ENCODE measurements at places on chromosomes 6 and 20.

- no peak for DNase-seq
Observed at GRCh38 chr6:11668455-11668854, 110.1 kb downstream of the ADTRP start.

- no peak for DNase-seq
Observed at GRCh38 chr20:10519361-10520046, 84.4 kb downstream of the SLX4IP start.

DNA sequence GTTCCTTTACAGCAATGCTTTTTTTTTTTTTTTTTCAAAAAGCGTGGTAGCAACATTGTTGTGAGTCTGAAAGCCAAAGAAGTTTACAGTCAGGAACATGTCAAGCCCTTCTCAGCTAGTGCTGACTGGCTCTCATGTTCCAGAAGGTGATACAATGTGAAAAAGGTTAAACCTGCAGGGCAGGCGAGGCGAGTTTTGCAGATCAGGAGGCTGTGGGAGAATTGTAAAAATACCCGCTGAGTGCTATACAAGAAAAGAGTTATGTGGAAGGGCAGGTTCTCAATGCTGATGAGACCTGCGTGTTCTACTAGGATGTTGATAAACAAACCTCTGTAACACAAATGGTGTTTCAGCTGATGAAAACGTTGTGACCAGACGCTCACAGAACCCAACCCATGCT is 30.9 kb upstream of the RPP40 start:
- DNase-seq = no peak

GRCh38 chr6:16836144-16836981 is 75.1 kb upstream of the ATXN1 start:
- DNase-seq = no peak

DNA sequence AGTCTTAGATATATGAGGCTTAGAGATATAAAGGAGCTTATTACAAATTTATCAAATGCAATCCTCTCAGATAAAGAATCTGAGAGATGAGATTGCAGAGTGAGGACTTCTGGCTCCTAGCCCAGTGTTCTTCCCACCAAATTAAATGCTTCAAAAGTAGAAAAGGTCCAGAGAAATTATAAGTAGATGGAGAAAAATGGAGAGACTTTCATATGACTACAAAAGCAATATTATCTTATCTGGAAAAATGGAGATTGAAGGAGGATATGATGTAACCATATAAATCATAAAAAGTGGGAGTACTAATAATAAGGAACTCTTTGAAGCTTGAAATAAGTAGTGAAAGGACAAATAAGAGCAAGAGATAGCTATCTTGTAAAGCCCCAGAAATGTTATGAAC is 2.8 kb downstream of the KCTD20 start:
- DNase-seq = no peak

GRCh38 chr6:8785223-8785622 is 349.9 kb upstream of the SLC35B3 start:
- no peak for DNase-seq

GRCh38 chr6:130995783-130996447 is 67.1 kb downstream of the EPB41L2 start:
- DNase-seq = no peak

GRCh38 chr20:58800134-58800871 is 50.4 kb downstream of the GNAS-AS1 start:
- DNase-seq = no peak

DNA sequence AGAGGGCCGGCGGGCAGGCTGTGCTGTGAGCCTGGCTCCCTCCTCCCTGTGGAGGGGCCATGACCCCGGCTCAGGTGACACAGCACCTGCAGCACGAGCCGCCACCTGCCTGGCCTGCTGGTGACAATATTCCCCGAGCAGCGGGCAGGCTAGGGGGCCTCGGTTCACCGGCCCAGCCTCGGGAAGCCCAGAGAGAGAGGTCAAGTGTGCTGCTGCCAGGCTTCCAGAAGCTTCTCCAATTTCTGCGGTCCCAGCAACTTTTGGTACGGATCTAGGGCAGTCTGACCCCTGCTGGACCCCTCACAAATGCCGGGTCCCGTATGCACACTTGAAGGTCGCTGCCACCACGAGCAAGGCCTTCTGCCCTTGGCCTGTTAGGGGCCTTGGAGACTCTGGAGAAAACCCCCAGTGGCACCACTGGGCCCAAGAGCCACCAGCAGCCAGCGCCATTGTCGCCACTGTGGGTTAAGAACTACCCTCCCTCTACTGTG is 38.6 kb upstream of the NOL4L start:
- no peak for DNase-seq

GRCh38 chr6:107563694-107564588 is 74.0 kb downstream of the SOBP start:
- no peak for DNase-seq

DNA sequence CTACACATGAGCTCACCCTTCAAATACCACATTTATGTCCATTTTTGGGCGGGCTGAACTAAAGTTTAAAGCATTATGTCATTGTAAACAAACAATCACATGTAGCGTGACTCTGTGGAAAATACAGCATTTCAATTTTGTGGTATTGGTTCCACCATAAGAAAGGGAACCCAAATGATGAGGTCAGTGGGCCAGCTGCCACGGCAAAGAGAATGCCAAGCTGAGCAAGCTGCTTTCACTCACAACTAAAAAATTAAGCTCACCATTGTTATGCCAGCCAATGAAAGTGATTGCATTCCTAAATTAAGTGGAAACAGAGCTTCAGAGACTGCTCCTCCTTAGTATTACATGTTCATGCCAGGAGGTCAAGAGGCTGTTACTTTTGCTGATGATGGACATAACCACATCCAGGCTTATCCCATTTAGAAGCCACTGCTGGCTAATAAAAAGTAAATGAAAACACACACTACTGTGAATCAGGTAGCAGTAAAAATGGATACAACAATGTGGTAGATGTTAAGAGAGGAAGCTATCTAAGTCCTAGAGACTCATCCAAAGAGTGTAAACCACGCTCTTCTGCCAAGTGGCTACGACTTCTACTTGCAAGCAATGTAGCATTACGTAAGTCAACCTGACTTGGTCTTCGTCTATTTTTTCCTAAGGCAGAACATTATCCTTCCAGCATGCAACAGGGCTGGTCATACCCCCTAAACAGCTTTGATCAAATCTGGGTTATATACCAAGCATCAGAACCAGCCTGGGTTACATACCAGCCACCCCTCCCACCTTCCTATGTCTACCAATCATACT is 164.8 kb downstream of the BACH2 start:
- DNase-seq = no peak

GRCh38 chr6:159762681-159763293 is 942 bp downstream of the ACAT2 start:
- DNase-seq = peak; percentile 8

- no peak for DNase-seq
Observed at GRCh38 chr6:155448668-155449449, 6.8 kb downstream of the NOX3 start.

- DNase-seq = no peak
Observed at GRCh38 chr6:147103694-147104093, 100.5 kb upstream of the STXBP5 start.

DNA sequence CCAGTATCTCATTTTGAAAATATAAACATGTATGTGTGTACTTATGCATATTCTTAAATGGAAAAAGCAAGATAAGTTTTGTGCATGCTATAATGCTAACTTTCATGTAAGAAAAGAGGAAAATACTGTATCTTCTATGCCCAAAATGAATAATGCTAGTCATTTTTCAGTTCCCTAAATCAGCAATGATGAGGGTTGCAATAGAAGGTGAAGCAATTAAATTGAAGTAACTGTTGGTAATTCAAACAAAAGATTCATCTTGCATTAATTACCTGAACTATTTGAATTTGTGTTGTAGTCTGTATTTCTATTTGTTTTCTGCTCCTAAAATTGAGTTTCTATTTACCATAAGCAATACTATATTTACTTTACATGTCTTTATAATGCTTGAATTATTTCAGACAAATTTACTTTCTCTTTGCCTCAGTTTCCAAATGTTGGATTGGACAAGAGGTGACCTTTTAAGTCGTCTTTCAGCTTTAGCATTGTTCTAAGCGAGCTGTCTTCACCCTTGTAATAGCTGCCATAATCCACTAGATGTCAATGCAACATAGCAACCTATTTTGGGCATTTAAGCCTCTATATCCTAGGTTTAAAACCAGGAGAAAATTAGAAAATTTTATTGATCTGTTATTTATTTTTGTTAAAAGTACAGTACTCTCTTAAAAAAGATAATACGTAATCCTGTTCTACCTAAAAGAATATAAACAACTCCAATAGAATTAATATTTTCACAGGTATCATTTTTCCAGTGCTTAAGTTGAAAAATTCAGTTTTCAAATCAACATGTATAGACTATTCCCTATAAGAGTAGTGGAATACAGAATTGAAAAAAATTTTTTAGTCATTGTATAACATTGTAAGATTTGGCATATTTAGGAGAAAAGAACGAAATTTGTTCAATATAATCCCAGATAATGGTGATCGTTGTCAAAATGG is 52.3 kb upstream of the IFNGR1 start:
- DNase-seq = no peak

DNA sequence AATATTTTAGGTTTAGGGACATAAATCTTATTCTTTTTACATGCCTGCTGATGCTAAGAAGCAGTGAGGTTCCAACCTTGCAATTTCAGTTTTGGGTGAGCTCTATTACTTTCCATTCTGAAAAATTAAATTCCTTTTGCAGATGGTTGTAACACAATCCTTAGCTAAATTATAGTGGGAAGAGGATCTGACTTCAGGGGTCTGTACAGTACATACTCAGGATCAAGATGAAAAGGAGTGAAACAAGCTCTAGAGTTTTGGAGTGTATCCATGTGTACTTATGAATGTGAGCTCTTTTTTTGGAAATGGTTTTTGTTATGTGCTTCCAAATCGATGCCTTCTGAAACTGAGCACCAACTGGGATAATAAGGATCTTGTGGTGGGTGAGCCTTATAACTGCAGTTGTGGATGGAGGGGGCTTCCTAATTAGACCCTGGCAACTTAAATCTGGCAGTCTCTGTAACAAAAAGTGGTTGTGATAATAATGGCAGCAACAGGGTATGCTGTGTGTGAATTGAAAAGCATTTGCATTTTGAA is 218.8 kb upstream of the MAP3K7 start:
- no peak for DNase-seq

GRCh38 chr20:58028123-58028522 is 200.3 kb downstream of the ANKRD60 start:
- no peak for DNase-seq

GRCh38 chr6:17998442-17998841 is 11.0 kb upstream of the KIF13A start:
- no peak for DNase-seq

- DNase-seq = no peak
Observed at GRCh38 chr20:24619212-24619611, 149.8 kb downstream of the SYNDIG1 start.

DNA sequence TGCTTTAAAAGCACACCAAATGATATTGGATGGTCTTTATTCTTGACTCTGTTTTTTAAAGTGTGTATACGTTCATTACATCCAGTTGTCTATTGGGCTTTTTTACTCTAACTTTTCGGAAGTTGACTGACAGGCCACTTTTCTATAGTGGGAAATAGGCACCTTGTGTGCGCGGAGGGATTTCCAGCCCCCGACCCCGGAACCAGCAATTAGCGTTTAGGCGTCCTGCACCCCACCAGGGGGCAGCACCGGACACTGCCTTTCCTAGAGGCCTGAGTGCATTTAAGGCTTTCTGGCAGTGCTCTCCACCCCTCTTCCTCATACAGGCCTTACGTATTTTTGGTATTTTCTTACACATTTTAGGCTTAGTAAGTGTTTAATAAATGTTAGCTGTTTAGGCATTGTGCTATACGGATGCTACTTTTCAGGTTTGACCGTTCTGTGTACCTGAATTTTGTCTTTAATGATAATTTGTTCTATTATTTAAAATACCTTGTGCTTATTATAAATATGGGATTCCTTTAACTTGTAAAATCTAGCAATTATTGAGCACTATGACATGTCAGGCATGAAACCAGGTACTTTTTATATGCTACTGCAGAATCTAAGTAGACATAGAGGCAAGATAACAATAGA is 231.8 kb downstream of the BCKDHB start:
- DNase-seq = peak; percentile 29

DNA sequence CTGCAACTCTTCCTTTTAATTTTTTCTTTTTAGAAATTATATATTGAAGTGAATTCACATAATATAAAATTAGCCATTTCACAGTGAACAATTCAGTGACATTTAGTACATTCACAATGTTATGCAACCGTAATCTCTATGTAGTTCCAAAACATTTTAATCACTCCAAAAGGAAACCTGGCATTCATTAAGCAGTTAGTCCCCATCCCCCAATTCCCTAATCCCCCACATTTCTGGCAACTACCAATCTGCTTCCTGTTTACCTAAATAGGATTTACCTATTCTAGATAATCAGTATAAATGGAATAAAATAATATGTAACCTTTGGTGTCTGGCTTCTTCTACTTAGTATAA is 8.5 kb upstream of the DDX27 start:
- DNase-seq = no peak

- DNase-seq = no peak
Observed at GRCh38 chr6:6884193-6884627, 223.6 kb upstream of the RREB1 start.

- DNase-seq = no peak
Observed at GRCh38 chr20:1534526-1534925, 23.0 kb downstream of the SIRPD start.

DNA sequence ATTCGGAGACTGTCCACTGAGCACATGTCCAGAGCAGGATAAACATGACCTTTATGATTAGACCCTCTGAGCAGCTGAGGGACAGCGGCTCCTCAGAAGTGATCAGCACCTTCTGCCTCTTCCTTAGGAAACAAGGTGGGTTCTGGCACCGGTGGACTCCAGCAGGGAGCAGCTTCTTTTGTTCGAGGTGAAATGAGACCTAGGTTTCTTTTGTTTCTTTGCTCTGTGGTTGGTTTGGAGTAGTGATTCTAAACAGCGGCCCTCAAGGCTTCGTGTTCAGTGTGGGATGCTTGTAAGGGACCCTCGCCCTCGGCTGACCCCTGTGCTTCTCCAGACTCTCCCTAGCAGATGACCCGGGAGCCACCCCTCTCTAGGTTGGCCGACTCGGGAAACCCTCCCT is 14.6 kb upstream of the FRMD1 start:
- DNase-seq = no peak

DNA sequence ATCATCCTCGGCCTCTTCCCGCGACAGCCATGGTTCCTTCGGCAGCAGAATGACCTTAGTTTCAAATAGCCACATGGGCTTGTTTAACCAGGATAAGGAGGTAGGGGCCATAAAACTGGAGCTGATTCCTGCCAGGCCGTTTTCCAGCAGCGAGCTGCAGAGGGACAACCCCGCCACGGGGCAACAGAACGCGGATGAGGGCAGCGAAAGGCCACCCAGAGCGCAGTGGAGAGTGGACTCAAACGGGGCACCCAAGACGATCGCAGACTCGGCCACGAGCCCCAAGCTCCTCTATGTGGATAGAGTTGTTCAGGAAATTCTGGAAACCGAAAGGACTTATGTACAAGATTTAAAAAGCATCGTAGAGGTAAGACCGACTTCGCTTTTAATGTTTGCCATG is 131.8 kb upstream of the MTHFD1L start:
- DNase-seq = no peak

GRCh38 chr6:150382171-150382570 is 13.4 kb downstream of the IYD start:
- no peak for DNase-seq

GRCh38 chr20:63745424-63745805 is 5.8 kb downstream of the SLC2A4RG start:
- no peak for DNase-seq

GRCh38 chr6:79713701-79714322 is 82.7 kb downstream of the SH3BGRL2 start:
- DNase-seq = peak; percentile 20

- no peak for DNase-seq
Observed at GRCh38 chr6:46605091-46605797, 47.4 kb downstream of the CYP39A1 start.

- peak; percentile 21 for DNase-seq
Observed at GRCh38 chr6:119350202-119350951, 816 bp upstream of the MAN1A1 start.

- DNase-seq = no peak
Observed at GRCh38 chr6:166206510-166207283, 39.0 kb upstream of the TBXT start.
